ENCODE measurements at places on chromosomes 16 and 17.

- no peak for DNase-seq
Observed at GRCh38 chr16:19805459-19806162, 79.0 kb downstream of the GPRC5B start.

DNA sequence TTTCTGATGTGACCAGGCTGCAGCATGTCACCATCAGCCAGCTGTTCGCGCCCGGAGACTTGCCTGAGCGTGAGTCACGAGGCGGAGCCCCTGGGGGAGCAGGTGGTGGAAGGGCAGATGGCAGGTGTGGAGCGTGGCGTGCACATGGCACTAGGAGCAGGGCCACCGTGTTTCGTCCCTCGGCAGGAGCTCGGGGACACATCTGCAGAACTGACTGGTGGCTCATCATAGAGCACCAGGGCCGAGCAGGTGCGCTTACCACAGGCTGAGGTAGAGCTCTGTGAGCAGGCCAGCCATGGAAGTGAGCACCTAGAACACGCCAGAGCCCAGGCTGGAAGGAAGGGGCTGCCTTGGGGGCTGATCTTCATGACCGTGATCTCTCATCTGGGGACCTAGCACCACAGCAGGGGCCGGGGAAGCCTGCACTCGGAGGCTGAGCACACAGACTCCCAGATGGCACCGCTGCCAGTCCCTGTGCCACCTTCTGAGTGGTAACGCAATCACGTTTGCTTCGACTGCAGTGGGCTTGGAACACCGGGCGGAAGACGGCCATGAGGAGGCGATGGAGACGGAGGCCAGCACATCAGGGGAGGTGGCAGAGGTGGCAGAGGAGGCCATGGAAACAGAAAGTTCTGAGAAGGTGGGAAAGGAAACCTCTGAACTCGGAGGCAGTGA lies 61.8 kb upstream of the ENDOV start:
- no peak for DNase-seq

- DNase-seq, result no peak
Observed at GRCh38 chr17:53655591-53655990, 167.1 kb upstream of the KIF2B start.

DNA sequence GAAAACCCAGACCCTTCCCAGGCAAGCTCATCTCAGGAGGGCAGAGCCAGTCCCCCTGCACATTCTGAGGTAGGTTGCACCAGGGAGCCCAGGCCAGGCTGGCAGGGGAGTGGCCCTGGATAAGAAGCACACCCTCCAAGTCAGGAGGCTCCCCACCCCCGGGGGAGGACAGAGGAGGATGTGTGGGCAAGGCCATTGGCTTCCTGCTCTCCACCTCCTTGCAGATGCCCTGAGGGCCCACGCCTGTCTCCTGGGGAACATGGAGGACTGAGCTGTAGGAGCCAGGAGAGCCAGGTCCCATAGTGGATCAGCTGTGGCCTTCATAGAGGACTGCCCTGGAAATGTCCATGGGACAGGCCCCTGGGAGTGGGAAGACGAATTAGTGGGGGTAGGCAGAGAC lies 126.7 kb downstream of the IRF8 start:
- no peak for DNase-seq

DNA sequence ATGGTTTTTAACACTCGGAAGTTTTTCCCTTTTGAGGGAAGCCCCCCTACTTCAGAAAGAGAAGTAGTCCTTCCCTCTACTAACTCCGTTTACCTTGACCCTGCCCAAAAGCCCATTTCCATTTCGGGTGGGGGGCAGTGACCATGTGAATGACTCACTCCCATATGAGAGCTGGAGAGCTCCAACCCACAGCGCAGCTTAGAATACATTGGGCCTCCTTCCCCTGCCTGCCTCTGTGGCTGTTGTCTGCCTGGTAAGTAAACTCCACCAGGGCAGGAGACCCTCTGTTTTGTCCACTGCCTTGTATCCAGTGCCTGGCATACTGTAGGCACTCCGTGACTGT lies 985 bp downstream of the SGSM2 start:
- DNase-seq, result no peak

GRCh38 chr17:82239401-82239925 lies 10.6 kb downstream of the SLC16A3 start:
- no peak for DNase-seq

GRCh38 chr16:8893426-8893825 lies 11.3 kb downstream of the LITAFD start:
- no peak for DNase-seq

GRCh38 chr16:54059319-54059718 lies 227.3 kb downstream of the IRX3 start:
- no peak for DNase-seq

DNA sequence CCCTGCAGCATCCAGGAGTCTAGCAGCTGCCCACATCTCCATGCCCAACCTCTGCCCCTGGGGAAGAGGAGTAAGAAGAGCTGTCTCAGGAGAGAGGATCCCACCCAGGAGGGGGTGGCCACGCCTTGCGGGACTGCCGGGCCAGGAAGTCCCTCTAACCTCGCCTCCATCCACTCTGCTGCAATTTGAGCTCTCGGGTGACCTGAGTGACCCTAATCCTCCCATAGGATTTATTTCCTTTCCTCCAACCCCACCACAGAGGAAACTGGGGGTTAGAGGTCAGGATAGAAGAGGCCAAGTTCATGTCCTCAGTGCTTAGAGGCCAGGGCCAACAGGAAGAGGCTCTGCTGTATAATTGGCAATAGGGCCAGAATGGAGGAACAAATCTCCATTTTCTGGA lies 22.6 kb upstream of the NGFR start:
- DNase-seq, result no peak

GRCh38 chr16:22973522-22973921 lies 159.6 kb downstream of the HS3ST2 start:
- DNase-seq, result no peak

DNA sequence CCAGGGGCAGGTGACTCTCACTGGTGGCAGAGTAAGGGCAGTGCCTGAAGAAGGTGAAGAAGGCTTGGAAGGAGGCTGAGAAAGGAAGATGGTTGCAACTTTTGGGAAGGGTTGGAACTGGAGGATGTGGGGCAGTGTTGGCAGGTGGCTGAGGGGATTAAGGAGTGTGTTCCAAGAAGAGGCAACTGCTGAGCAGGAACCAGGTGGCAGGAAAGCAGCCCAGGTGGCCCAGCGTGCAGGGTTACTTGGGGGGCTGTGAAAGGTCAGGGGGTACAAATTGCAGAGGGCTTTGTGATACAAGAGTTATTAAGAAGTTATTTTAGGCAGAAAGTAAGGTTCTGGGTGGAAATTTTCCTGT lies 28.6 kb downstream of the WSCD1 start:
- no peak for DNase-seq

DNA sequence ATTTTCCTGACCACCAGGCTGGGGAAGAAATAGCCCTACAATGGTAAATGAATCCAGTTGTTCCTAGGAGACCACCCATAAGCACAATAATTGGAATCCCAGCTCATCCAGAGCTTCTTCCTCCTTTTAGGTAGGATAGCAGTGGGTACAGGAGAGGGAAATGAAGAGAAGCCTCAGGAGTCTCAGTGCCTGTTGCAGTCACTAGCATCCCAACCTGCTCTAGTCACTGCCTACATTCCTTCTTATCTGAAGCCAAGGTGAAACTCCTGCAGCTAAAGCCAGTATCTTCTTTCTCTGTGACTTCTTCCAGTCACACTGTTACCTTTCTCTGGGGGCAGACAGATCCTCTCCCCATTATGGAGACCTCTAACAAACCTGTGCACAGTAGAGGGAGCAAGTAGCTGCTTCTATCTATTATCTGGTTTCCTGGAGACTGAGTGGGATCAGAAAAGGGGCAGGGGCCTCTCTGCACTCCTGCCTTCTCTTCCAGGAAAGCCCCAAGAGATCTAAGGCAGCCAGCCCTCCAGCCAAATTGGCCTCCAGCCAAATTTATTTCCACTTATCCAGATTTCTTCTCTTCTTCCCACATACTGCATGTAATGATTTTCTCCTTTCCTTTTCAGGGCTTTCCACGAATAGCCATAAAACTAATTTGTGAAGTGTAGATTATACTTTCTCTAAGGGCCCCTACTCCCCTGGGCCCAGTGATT lies 85.5 kb downstream of the SSH2 start:
- DNase-seq, result no peak

DNA sequence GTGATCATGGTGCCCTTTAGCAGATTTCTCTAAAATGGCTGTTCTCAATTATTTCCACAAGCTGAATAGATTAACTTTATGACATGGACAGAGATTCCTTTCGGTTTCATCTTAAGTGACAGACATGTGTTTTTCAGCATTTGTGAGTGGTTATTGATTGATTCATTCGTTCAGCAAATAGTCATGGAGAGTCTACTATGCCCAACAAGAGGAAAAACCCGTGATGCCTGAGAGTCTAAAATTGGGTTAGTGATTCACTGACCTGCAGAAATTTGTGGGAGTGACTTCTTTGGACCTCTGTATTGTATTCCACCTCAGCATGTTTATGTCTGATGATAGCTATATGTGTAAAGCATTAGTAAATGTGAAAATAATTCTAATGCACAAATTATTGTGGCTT lies 28.0 kb upstream of the DUSP14 start:
- no peak for DNase-seq

GRCh38 chr17:66367107-66367506 lies 64.7 kb downstream of the PRKCA start:
- DNase-seq, result no peak

DNA sequence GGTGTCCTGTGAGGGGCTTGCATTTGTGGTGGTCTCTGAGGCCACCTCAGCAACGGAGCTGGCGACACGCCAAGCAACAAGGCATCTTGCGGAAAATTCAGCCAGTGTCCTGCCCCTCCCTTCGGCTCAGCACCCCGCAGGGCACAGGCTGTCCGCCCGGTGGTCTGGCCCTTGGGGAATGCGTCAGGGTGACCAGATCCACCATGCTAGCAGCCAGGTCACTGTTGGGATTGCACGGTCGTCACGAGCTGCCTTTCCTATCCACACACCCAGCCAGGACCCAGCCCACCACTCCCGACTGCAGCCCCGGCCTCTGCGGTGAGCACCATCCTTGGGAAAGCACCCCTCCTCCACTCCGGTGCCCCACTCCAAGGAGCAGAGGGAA lies 221.2 kb downstream of the NTN1 start:
- DNase-seq, result no peak

- no peak for DNase-seq
Observed at GRCh38 chr17:44097110-44097958, 26.1 kb downstream of the HDAC5 start.

GRCh38 chr16:55506083-55506482 lies 2.8 kb upstream of the LPCAT2 start:
- no peak for DNase-seq

GRCh38 chr17:5236938-5237540 lies 2.4 kb upstream of the SCIMP start:
- DNase-seq, result no peak

DNA sequence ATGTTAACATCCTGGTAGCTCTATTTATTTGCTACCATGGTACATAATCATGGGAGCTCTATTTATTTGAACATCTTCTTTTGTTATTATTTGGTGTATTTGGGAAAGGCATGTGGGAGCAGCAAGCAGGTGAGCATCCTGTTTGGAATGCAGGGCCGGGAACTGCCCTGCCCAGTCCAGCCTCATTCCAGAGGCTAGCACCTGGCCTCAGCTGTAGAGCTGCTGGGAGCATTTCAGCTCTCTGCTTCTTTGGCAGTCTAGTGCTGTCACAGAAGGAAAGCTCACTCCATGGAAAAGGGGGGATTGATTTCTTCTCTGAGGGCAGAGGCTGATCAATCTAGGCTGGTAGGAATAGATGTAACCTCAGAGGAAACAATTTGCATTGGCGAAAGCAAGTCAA lies 112.5 kb downstream of the WWOX start:
- DNase-seq, result no peak

DNA sequence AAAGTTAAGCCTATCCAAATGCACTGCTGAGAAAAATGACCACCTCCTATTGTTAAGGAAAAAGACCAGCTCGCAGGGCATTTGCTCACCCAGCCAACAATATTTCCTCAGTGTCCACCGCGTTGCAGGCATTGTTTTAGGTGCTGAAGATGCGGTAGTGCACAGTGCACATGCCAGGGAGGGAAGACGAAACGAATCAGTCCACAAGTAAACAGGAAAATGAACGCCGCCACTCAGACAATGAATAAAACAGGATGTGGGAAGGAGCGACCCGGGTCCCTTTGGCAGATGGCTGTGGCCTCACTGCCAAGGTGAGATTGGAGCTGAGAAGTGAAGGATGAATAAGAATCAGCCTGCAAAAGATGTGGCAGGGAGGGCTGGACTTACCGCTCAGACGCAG lies 249.2 kb downstream of the FOXL1 start:
- no peak for DNase-seq

DNA sequence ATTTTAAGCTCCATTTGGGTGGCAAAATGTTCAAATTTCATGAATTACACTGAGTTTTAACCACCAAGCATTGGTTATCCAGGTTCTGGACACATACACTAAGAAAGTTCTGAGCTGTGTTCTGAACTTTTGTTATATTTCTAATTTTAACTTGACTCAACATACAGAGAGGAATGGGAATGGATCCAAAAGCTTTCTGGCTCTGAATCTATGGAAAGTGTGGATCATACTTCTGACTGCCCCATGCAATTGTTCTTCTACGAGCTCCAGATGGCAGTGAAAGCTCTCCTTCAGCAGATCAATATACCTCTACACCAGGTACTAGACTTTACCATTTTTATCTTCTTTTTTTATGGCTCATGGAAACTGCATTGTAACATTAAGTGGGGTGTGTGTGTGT lies 113.0 kb upstream of the NOG start:
- no peak for DNase-seq

- no peak for DNase-seq
Observed at GRCh38 chr16:69438465-69438864, 14.0 kb downstream of the CYB5B start.

DNA sequence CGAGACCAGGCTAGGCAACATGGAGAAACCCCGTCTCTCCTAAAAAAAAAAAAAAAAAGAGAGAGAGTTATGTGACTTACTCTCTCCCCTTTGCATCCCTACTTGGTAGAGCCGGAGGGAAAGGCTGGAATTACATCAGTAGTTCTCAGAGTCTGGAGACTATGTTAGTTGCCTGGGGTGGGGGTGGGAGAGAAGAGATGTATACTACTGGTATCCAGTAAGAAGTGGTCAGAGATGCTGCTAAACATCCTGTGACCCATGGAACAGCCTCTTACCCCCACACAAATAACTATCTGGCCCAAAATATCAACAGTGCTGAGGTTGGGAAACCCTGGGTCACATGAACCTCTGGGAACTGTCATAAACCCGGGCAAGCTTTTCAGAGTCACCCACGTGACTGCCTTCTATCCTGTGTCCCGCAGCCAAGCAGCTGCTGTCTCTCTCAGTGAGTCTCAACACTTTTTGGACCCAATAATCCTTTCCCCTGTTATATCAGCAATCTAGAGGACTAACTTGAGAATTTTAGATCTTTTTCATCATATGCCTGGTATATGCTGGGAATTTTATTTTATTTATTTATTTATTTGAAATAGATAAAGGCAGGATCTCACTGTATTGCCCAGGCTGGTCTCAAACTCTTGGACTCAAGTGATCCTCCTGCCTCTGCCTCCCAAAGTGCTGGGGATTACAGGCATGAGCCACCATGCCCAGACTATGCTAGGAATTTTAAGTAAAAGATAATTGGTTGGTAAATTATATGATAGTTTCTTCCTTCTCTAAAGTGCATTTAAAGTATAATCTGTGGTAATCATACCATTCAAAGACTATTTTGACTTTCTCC lies 8.7 kb downstream of the EIF1 start:
- no peak for DNase-seq
